ENCODE measurements at places on chromosomes 1 and 21. TPM values are rescaled to one million over a fixed set of nuclear protein-coding genes. Genes with fewer than 3 reads are reported as not detected.

Gene BRINP3
- polyA plus RNA-seq, result not detected

Gene RGS13
- 0.32 TPM for polyA plus RNA-seq

Gene FAM131C
- not detected for polyA plus RNA-seq

Gene FCAMR
- polyA plus RNA-seq, result 1.3 TPM

Gene HRNR
- not detected for polyA plus RNA-seq

Gene SETDB1
- 27.7 TPM for polyA plus RNA-seq

Gene PDE9A
- 18.2 TPM for polyA plus RNA-seq

Gene VCAM1
- 65.7 TPM for polyA plus RNA-seq

Gene BRINP2
- 0.54 TPM for polyA plus RNA-seq

Gene DSCAM
- polyA plus RNA-seq, result 0.10 TPM

Gene SFN
- 0.63 TPM for polyA plus RNA-seq

Gene IQGAP3
- 0.47 TPM for polyA plus RNA-seq

Gene ADAM15
- 313 TPM for polyA plus RNA-seq

Gene ANKRD34A
- 0.62 TPM for polyA plus RNA-seq

Gene RGS5
- 6.5 TPM for polyA plus RNA-seq

Gene YIPF1
- polyA plus RNA-seq, result 19.8 TPM

Gene S100A2
- 5.2 TPM for polyA plus RNA-seq

Gene MDM4
- polyA plus RNA-seq, result 10.6 TPM

Gene MAP3K21
- polyA plus RNA-seq, result 0.38 TPM

Gene ZNF670
- 1.4 TPM for polyA plus RNA-seq

Gene RPAP2
- 4.4 TPM for polyA plus RNA-seq

Gene NBPF10
- polyA plus RNA-seq, result 0.78 TPM
